Activated gamma-delta T cell treated with anti-CD3 and anti-CD28 coated beads, Interleukin-2, amount 50 U/mL, for 16 hours (primary cell): ENCODE measurements at places on chromosomes 3 and 15.

DNA sequence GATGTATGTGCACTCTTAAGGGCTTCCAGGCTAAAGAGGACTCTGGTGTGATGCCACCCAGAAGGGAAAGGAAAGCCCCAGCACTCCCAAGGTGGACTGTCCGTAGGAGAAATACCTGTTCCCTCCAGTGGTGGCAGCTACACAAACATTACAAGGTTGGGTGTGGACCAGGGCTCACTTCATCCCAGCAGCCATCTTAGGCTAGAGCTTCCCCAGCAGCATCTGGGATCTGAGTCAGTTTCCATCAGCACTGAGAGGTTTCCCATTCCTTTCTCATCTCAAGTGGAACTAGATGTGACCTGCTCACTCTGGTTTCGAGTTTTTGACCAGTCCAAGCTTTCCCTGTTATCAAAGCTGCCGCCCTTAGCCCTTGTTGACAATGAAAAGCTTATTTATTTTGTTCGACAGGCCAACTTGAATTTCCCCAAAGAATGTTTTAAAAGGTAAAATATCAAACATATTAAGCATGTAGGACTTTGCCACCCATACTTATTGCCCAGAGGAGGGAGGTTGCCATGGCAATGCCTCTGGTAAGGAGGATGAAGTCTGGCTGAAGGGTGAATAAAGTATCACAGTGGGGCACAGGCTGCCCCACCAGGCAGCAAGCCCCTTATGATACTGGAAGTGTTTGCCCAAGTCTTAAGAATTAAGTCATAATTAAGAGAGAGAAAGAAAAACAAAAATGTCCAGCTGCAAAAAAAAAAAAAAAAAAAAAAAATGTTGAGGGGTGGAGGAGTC lies 28.9 kb downstream of the CLDN18 start:
- no peak for DNase-seq

- no peak for DNase-seq
These were observed 13.1 kb upstream of the TRMT10C start for GRCh38 chr3:101548527-101549105.

- DNase-seq: no peak
These were observed 9.9 kb downstream of the MYD88 start for GRCh38 chr3:38148311-38148882.

DNA sequence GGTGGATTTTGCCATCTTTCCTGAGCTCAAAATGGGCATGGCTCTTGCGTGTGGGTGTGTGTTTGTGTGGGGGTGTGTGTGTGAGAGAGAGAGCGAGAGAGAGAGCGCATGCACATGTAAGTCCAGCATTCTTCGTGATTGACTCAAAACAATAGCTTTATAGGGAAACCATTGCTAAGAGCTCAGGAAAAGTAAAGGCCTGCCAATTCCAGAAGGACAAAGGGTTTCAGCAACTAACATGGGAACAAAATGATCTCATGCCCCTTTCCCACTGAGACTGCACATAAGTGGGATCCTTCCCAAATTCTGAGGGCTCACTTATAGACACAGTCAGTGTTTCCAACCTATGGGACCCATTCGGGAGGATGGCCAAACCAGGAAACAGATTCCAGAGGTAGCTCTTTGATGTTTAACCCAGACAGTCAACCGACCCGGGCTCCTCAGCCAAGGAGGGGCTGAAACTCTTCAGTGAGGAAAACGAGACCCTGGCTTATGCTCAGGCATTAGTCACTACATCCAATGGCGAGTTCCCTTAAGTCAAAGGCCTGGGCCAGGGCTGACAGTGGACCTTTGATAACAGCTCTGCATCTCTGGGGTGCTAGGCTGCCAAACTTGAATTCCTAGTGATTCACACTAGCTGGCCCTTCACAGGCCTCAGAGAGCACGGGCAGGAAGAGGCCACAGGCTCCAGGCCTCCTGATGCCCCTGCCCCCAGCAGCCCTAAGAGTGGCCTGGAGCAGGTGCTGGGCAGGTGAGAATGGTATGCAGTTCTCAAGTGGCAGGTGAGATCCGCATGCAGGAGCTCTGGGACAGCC lies 305.0 kb upstream of the C2CD4B start:
- no peak for DNase-seq

DNA sequence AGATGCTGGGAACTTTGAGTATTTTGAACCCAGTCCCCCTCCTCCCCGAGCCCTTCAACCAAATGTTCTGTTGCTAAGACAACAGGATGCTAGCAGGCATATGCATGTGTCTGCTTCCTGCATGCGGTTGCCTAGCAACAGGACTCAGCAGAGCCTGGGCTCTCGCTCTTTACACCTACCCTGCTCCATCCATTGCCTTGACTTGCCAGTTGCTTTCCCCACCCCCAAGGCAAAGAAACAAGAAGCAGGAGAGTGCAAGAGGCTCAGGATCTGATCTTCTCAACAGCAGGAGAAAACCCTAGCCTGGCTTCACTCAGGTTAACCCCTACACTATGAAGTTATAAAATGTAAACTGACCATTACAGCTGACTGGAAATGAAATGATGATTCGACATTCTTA lies 393.0 kb downstream of the IGSF11 start:
- no peak for DNase-seq
